Posterior cingulate gyrus (tissue), 11 donors: ENCODE measurements at places on chromosomes 12 and 14.

DNA sequence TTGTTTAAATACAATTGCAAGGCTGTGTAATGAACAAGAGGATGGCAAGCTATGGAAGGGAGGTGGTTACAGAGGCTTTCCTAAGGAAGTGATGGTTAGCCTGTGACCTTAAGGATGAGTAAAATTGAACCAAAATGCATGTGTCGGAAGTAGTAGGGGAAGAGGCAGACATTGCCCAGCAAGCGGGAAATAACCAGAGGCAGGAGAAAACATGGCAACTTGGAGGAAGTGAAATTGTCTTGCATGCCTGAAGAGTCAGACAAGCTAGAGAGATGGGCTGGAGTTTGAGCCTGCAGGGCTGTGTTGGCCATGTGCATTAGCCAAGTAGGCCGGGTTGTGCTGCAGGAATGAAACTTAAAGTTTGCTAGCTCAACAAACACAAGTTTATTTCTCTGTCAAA, 96.2 kb downstream of the BTG1 start:
- no peak for DNase-seq

- DNase-seq: peak; percentile 76
These were observed 38.0 kb downstream of the CHGA start for GRCh38 chr14:92960706-92961566.

DNA sequence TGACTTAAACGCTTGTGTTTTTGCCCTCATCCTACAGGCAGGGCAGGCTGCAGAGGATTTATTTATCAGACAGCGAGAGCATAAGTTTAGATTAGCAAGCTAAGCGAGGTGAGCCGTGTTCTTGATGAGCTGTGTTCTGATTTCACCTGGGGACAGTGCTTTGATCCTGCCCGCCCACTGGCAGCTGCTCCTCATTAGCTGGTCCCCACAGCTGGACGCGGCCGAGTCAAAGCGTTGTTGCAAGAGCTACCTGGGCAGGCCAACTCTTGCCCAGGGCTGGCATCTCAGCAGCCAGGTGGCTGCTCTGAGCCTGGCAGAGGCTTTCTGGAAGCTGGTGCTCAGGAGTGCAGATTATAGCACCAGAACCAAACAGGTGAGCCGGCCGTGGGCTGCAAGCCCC, 46.8 kb upstream of the BEGAIN start:
- DNase-seq: no peak

GRCh38 chr14:106787626-106788025, 1261.2 kb downstream of the TMEM121 start:
- DNase-seq: no peak

GRCh38 chr12:117236456-117237001, 46.3 kb upstream of the FBXO21 start:
- peak; percentile 98 for DNase-seq

GRCh38 chr14:56816574-56817391, 6.5 kb upstream of the OTX2 start:
- DNase-seq: no peak
